LHCN-M2 (cell line): ENCODE measurements at places on chromosomes 2 and 18.

DNA sequence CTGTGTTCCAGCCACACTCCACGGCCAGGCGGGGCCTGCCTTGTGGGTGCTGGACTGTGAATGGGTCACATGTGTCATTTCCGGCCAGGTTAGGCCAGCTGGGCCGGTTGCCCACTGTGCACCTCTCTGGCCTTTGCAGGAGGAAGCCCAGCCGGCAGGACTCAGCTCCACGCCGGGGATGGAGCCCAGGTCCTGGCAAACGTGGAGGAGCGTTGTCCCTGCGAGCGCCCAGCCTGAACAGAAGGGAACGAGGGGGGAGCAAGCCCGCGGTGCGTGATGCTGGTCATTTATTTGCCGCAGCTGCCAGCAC is 152.9 kb downstream of the PXDN start:
- no peak for DNase-seq

DNA sequence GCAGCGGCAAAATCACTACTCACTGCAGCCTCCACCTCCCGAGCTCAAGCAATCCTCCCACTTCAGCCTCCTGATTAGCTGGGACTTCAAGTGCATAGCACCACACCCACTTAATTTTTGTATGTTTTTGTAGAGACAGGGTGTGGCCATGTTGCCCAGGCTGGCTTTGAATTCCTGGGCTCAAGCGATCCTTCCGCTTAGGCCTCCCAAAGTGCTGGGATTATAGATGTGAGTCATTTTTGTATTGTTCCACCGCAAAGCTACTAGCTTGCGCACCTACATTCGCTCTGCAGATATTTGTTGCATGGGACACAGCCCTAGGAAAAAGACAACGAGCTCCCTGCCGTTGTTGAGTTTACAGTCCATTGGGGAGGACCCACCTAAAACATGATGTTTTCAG is 173.5 kb upstream of the AGAP1 start:
- no peak for DNase-seq

DNA sequence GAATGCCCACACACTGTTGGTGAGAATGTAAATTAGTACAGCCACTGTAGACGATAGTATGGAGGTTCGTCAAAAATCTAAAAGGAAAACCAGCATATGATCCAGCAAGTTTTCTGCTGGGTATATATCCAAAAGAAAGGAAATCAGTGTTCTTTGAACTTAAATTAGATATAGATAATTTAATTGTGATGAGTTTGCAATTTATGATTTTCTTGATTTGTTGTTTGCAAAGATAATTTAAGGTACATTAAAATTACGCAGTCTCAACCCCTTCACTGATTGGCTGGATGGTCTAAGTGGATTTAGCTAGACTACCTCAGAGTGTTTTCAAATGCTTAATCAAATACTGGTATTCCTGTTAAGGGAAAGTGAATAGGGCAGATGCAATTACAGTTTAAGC is 302.2 kb downstream of the GALNT13 start:
- DNase-seq, result no peak

- DNase-seq, result peak; percentile 28
Observed at GRCh38 chr2:234725528-234726264, 226.1 kb upstream of the SH3BP4 start.

GRCh38 chr18:49167084-49167483 is 216.3 kb upstream of the SMAD7 start:
- DNase-seq, result no peak

DNA sequence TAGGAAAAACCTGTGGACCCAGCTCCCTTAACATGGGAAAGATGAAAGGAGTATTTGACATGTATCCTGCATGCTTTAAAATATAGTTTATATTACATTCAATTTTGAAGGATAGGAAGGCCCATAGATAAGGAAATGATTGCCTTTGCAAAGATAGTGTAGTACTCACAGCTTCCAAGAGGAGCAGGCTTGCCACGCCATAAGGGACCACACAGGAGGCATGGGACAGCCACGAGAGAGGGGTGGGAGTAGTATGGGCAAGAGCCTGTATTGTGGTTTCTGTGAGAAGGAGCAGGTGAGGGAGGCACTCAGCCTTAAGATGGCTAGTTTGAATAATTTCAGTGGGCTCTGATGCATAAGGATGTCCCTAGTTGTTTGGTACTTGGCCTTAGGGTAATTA is 740.3 kb downstream of the SATB2 start:
- no peak for DNase-seq

DNA sequence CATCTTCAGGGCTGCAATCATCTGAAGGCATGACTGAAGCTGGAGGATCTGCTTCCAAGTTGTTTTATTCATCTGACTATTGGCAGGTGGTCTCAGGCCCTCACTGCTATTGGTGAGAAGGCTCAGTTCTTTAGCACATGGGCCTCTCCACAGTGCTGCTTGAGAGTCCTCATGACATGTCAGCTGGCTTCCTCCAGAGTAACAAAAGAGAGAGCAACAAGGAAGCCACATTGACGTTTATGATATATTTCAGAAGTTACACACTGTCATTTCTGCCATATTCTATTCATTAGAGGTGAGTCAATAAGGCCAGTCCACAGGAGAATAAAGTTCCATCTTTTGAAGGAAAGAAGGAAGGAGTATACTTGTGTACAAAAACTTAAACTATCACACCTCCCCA is 7.9 kb upstream of the SIGLEC15 start:
- no peak for DNase-seq

DNA sequence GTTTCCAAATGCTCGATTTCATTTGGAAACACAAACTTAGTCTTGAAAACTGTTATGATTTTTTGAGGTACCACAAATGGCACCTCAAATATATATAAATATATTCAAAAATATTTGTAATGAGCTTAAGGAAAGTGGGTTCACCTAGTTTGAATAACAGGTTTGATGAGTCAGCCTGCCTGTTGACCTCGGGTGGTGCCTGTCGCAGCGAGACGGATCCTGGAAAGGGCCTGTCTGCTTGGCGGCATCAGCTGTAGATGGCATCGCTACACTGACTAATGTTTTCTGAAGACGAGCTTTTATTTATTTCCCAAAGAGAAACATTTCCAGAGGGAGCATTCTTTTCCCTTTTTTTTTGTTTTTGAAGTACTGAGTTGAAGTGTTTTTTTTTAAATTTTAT is 6.9 kb downstream of the ALLC start:
- DNase-seq, result no peak

DNA sequence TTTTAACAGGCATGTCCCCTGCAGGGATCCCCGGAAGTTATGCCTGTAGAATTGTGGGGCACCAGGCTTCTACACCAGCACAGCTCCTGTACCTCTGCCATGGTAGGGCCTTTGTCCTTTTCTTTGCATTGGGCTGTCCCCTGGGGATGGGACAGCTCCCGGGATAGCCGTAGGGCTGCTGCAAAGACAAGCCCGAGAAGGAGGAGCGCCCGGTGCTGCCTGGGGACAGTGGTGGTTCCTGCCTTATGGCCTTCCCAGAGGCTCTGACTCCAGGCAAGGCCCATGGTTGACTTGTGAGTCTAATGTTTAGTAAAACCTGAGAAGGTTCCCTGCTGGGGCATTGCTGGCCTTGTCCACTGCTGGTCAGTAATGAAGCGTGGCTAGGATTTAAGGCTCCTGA is 30.9 kb downstream of the TMEM37 start:
- DNase-seq, result no peak

DNA sequence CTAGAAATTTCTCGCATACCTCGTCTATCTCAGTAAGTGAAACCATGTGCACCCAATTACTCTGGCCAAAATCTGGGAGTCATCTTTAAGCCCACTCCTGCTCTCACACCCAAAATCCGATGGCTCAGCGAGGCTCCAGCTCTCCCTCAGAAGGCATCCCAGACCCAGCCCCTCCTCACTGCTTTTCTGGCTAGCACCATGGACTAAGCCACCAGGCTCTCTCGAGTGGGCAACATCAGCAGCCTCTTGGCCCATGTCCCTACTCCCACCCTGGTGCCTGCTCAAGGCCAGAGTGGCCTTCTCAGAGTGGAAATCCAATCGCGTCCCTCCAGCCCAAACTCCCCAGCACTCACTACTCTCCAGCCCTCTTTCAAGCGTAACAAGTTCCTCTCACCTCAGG is 27.2 kb downstream of the TNS1 start:
- DNase-seq, result no peak

- no peak for DNase-seq
Observed at GRCh38 chr2:129499747-129500146, 479.7 kb upstream of the RAB6C start.

- no peak for DNase-seq
Observed at GRCh38 chr2:133500917-133501316, 67.3 kb downstream of the NCKAP5 start.

DNA sequence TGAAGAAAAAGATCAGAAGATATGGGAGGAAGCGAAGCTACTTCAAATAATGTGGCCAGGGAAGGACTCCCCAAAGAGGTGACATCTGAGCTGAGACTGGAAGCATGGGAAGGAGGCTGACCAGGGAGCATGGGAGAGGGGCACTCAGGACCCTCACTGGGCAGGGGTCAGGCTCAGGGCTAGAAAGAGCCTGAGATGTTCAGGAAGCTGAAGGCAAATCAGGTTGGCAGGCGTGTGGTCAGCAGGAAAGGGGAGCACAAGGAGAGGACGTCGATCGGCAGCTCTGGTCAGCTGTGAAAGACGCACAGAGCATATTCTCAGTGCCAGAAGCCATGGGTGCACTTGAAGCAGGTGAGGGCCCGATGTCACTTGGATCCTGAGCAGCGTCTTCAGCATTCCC is 38.2 kb upstream of the KLHL29 start:
- no peak for DNase-seq

- no peak for DNase-seq
Observed at GRCh38 chr2:62857139-62857931, 151.8 kb downstream of the EHBP1 start.

- no peak for DNase-seq
Observed at GRCh38 chr2:174630107-174630506, 32.5 kb upstream of the WIPF1 start.

DNA sequence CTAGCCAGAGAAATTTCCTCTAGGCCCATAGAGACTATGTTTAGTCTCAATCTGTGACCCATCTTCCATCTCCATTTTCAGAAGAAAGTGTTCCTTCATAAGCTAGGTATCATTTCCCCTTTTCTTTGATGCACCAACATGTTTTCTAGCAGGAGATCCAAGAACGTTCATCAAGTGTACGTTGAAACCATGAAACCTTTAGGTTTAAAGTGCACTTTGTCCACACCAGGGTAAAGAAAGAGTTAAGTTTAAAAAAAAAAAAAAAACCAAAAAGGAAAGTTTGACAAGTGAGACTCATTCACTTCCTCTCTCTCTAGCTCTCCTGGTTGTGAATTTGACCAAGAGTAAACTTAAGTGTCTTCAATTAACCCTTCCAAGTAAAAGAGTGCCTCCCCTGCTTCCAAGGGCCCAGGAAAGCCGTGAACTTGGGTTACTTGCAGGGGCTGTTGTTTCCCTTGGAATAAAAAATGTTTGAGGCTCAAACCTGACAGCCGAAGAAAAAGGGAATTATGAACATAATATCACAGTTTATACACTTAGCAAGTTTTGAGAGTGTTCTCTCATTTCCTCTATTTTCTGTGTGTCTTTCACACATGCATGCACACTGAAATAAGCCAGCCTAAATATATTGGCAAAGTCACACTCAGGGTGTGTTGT is 56.7 kb downstream of the LBH start:
- no peak for DNase-seq

DNA sequence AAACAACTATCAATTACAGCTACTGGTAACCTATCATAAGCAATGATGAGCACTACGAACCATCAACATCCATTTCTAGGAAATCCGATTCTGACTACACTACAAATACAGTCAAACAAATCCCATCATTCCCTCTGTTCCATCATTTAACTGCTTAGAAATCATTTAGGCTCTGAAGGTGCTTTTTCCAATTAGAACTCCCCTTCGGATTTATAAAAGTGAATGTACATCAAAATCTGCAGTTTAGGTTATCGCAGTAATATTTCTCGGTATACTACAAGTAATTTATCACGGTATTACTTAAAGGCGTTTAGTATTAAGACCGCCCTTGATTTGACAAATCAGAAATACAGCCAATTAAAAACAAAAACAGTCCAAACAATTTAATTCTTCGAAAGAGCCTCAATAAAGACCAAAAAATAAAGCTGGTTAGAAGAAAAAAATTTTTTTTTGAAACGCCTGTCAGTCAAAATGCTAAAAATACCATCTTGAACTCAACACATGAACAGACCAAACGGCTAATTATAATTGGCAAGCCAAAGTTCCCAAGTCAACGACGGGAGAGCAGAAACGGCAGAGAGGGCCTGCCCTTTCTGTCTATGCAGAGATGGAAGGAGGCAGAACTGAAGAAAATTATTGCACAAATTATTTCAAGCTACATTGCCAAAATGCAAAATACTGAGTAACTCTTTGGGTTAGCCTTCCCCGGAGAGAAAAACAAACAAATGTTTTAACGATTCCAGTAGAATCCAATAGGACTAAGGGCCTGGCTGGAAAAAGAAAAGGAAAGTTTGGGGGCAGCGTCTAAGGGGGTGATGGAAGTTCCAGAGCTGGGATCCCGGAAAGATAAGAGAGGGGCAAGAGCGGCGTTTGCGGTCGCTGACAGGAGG is 1.2 kb downstream of the VPS54 start:
- DNase-seq, result peak; percentile 32

GRCh38 chr2:117832905-117833613 is 18.6 kb downstream of the DDX18 start:
- DNase-seq, result peak; percentile 30

DNA sequence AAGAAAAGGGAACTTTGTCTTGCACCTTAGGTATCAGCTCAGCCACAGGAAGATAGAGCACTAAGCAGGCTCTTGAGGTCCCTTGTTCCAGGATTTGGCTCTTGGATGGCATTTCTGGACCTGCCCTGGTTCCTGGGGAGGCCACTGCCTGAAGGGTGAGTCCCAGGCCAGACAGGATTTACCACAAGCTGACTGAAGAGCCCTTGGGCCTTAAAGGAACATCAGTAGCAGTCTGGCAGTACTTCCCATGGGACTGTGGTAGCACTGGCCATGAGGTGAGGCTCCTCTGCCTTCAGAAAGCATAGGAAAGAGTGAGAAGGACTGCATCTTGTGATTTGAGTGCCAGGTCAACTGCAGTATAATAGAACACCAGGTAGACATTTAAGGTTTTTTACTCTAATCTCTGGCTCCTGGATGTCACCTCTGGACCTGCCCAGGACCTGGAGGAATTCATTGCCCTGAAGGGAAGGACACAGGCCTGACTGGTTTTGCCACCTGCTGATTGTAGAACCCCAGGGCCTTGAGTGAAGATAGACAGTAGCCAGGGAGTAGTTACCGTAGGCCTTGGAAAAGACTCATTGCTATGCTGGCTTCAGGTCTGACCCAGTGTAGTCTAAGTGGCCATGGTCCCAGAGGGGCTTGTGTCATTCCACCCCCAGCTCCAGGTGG is 154.4 kb upstream of the CREB1 start:
- no peak for DNase-seq

DNA sequence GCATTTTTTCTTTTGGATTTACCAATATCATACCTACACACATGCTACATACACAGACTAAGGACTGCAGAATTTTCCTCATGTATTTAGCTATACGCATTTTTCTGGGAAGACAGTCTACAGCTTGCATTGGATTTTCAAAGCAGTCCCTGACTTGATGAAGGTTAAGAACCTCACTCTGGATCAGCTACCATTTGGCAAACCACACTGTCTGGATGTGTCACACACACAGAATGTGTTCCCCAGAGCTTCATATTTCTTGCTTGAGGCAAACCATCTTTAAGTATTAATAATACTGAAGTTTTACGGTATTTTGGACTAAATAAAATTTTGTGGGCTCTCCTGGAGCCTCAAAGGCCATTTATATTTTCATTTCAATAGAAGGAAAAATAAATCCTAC is 102.3 kb downstream of the TCF4 start:
- peak; percentile 52 for DNase-seq
